ENCODE measurements at places on chromosomes 4 and X.

DNA sequence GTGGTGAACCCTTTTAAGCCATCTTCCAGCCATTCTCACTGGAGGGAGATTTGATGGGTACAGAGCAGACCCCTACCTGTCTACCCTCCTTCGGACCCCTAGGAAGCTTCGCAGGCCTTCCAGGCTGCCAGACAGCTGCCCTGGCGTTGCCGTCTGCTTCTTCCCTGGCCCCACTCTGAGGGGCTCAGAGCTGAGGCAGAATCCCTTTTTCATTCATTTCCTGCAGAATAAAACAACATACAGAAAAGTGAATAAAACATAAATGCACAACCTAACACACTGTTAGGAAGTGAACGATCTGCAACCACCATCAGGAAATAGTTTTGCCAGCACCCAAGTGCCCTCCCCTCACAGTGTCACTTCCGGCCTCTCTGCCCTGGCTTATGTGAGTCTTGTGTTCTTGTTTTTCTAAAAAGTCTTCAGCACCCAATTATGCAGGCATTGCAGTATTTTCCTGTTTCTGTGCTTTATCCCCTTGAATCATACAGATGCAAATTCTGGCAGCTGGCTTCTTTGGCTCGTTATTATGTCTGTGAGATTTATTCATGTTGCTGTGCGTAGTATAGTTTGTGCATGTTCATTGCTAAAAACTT, 5.6 kb upstream of the ADD1 start:
- DNase-seq: peak; percentile 63

DNA sequence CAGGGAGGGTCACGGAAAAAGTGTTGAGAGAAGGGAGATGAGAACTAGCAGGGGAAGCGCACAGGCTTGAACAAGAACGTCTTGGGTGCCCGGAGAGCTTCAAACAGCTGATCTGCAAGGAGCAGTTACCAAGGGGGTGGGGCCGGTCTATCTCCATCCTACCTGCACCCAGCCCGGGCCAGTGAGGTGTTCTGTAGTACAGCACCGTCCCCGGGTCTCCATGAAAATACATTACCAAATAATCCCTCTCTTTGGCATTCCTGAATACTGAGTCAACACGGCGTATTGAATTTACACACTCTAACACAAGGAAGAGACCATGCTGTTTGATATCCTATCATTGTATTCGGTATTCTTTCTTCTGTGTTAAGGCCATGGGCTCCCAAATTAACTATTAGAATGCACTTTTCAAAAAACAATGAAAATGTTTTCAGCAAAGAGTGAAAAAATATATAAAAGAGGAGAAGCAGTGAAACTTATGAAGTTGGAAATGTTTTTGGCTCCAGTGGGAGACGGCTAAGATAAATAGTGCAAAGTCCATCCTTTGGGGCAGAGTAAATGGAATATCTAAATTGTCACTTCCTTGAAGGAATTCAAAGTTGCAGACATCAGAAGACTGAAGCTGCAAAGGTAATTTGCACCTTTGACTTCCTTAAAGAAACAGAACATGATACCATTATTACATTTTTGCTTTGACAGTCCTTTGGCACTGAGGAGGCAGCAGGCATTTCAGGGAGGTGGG, 90.3 kb downstream of the DHRSX start:
- no peak for DNase-seq

DNA sequence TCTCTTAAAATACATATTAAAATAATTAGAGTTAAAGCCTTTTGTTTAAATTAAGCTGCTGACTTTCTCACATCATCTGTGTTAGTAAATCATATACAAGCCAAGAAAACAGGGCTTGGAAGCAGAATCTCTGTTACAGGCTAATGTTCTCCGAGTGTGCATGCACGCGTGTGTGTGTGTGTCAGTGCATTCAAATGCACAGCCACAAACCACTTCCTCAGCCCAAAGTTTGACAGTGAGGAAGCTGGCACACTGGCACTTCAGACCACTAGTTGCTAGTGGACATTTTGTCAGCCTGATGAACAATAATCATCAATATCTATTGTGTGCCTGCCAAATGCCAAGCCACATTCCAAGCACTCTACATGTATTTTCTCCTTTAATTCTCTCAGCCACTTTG, 5.6 kb downstream of the MAOB start:
- no peak for DNase-seq

DNA sequence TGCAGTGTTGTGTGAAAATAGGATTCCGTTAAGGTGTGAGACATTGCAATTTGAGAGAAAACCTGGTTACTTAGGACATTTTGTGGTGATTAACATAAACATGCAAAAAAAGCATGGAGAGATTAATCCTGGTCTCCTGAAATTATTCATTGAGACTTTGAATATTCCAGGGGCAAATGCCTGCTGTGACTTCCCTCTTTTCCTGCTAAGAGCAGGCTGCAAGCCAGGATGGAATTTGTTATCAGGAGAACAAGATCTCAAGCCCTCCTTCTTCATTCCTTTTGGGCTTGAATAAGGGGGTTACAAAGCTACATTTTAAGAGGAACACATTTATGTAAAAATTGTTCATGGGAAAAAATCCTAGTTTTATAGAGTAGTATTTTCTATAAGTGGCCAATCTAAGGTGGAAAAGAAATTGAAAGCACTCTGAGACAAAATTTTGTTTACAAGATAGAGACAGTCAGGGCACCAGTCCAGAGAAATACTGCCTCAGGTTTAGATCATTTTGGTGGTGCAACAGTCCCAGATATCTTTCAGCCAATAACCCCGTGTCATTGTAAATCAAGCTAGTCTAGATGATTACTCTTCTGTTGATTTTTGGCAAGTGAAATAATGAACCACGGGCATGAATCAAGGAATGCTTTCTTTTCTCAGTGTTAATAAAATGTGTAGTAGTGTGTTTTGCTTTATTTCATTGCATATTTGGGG, 1528.3 kb upstream of the AGA start:
- no peak for DNase-seq

DNA sequence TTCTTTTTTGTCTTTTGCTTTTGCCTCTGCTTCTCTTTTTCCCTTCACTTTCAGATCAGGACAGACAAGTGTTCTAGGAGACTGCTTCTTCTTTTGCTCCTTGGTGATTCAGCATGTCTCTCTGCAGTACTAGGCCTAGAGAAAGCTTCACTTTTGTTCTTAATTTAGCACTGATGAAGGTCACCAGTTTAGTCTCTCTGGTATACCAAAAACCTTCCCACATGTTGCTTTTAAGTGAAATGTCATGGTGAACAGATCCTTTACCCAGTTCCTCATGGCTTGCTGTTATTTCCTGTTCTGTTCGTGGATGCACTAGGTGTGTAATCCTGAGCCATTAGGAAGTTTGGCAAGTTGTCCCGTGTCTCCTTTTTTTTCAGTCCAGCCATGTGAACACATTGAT, 53.3 kb downstream of the NBDY start:
- no peak for DNase-seq

DNA sequence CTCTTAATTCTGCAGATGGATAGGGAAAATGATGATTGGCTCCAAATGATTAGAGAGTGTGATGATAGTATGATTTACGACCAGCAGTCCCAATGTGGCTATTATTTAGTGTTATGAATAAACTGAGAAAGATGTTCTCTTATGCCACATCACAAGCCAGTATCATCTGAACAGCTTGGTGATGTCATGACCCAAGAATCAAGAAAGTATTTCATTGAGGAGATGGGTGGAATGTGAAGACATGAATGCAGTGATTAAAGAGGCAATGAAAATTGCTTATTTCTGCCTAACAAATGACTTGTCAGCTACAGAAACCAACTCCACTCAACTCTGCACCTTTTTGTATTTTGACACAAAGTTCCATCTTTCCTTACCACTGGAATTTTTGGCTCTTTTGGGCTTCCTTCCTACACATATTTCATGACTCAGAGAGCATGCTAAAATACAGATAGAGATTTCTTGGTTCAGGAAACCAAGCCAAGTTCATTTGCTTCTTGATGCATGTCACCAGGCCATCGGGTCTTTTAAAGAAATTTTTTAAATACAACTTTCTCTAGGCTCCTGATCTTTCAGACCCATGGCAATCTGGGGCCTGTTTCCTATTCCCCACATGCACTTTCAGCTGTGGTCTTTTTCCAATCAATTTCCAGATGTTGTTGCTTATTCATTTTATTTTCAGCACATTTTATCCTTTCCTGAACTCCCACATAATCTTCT, 174.2 kb downstream of the HHIP start:
- peak; percentile 88 for DNase-seq

- peak; percentile 4 for DNase-seq
These were observed 196.4 kb upstream of the RADX start for GRCh38 chrX:106415276-106415895.

DNA sequence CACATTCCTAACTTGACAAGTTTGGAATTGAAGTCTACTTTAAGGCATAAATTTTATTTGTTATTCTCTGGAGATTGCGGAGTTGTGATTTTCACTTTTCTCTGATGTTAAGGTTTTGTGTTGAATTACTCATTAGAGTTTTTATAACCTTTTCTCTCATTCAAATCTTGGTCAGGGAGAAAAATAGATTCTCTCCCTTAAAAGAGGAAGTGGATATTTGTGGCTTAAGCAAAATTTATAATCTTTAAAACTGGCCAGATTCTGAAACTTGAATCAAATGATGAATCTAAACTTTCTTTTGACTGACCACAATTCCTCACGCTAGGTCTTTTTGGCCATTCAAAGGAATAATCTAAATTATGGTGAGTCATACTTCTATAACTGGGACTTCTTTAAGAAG, 361.4 kb downstream of the TEX13C start:
- DNase-seq: no peak

GRCh38 chrX:20265726-20266681, 705 bp downstream of the RPS6KA3 start:
- peak; percentile 6 for DNase-seq

GRCh38 chr4:25527034-25527433, 128.6 kb upstream of the SLC34A2 start:
- DNase-seq: no peak

- DNase-seq: no peak
These were observed 6.6 kb downstream of the TIMM17B start for GRCh38 chrX:48890934-48891401.

DNA sequence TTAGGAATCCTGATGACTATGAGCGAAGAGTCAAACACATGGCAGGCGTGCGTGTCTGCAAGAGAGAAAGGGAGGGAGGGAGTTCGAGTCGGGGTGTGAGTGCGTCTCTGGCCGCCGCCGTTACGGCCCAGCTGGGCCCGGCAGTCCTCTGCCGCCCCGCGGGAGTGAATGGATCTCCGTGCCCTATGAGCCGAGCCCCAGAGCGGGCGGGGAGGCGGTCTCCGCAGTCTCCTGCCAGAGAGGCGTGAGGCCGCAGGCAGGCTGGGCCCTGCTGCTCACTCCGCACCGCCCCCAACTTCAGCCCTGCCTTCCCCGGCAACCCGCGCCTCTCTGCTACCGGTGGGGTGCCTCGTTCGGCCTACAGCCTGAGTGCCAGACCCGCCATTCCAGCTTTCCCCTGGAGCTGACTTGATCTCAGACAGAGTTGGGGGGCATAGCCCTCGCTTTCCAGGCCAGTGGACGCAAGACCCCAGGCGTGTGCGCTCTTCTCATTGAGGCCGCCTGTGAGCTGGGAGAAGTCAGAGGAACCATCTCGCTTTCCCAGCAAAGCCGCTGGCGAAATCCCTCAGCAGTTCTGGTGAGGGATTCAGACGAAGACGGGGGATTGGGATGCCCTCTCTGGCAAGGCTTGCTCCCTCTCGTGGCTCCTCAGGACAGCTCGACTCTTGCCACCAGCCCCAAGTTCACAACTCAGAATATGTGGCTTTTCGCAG, 1.4 kb downstream of the SLC16A2 start:
- DNase-seq: peak; percentile 67

DNA sequence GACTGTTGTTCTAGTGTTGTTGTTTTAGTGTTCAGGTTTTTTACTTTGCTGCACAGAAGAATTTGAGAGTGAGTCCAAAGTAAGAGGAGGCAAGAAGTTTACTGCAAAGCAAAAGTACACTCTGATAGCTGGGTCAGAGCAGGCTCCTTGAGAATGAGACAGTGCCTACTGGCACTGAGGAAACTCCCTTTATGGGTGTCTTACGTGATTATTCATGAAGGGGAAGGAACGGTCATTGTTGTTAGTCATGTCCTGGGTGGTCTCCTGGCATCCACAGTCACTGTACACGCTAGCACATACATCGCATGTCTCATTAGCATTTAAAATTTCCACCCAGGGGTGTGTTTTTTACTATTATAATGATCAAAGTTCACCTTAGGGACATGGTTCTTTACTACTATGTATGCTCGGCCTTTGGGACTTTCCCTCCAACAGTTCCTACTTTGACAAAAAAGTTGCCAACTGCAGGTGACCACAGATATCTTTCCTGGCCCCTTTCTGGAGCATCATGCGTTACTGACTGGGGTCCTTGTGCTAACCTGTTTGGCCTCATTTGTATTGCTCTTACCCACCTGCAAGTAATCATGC, 688.9 kb upstream of the AMOT start:
- no peak for DNase-seq

Data from fibroblast of skin of scalp (primary cell).